T-helper 1 cell (primary cell): ENCODE measurements at places on chromosomes 6 and 20.

GRCh38 chr20:13221673-13222318 is 722 bp downstream of the ISM1 start:
- peak; percentile 54 for DNase-seq

- no peak for DNase-seq
These were observed 41.3 kb downstream of the SPDEF start for GRCh38 chr6:34514593-34515472.

DNA sequence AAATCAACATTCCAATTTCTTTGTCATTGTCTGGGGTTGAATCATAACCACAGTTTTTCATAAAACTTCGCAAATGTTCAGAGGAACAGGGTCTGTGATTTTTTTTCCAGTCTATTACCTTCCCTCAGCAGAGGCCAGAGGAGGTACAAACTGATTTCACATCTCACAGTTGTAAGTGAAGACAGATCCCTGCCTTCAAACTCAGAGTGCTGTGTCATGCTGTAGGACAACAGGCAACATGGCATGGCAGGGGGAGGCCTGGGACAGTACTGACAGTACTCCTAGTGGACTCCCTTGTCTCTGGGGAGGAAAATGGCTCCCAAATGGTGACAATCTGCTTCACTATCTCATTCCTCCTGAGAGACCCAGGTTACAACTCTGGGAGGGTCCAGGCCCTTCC is 308.6 kb downstream of the CDC5L start:
- DNase-seq = no peak

GRCh38 chr6:154931711-154932424 is 63.2 kb upstream of the TIAM2 start:
- no peak for DNase-seq

DNA sequence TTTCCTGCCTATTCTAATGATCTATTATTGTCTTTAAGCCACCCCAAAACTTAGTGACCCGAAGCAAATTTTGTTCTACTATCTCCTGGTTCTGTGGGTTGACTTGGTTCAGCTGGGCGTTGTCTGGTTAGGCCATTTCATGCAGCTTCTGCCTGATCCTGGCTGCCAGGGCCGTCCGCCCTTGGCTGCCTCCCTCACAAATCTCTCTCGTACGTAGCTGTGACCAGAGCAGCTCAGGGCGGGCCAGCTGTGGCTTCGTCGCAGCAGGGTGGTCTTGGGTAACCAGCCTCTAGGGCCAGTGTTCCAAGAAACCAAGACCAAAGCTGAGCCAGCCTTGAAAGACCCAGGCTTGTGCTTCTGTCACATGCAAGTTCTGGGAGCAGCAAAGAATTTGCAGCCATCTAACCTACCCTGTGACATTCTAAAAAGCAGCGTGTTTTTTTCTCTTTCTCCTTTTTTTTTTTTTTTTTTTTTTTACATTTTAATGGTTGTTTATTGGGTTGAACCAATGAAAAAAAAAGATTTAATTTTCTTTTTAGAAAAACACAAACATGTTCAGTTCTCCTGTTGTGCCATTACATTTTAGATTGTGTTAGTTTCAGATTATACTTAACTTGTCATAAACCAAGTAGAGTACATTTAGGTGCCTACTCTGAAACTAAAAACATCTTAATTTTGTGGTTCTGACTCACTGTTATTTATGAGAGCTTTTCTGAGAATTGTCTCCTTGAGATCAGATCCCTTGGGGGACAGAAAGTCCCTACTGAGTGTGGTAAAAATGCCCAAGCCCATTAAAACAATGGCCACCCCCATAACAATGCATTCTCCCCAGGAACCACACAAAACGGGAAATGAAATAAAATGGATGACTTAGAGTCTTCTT is 83.9 kb downstream of the ZDHHC14 start:
- no peak for DNase-seq

DNA sequence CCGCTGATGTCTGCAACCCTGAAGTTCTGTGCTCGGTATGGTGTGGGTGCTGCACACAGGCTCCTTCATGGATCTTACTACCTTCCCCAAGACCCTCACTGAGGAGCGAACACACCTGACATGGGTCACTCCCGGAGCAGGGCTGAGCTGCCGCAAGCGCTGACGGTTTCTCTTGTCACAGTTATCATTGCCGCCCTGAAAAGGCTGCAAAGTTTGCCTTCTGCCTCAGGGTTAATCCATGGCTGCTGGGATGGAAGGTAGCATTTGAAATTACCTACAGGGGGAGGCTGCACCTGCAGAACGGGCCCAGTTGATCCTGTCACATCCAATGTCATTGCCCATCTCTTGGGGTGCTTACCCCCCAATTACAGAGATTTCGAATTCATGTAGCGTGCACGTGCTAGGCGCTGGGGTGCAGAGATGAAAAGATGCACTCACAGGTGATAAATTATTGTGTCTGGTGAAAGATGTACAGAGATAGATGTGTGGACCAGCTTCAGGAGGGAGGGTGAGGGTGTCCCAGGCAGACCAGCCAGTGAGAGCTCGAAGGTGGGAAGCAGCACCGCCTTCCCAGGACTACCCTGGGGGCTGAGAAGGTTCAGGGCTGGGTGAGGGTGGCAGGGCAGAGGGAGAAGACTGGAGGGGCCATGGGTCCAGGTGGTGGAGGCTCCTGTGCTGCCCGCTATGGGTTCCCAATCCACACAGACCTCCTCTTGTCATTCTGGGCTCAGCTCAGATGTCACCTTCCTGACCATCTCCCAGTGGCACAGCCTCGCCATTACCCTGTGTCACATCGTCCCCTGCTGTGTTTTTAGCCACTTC is 120.1 kb downstream of the SYCP2 start:
- DNase-seq = no peak

DNA sequence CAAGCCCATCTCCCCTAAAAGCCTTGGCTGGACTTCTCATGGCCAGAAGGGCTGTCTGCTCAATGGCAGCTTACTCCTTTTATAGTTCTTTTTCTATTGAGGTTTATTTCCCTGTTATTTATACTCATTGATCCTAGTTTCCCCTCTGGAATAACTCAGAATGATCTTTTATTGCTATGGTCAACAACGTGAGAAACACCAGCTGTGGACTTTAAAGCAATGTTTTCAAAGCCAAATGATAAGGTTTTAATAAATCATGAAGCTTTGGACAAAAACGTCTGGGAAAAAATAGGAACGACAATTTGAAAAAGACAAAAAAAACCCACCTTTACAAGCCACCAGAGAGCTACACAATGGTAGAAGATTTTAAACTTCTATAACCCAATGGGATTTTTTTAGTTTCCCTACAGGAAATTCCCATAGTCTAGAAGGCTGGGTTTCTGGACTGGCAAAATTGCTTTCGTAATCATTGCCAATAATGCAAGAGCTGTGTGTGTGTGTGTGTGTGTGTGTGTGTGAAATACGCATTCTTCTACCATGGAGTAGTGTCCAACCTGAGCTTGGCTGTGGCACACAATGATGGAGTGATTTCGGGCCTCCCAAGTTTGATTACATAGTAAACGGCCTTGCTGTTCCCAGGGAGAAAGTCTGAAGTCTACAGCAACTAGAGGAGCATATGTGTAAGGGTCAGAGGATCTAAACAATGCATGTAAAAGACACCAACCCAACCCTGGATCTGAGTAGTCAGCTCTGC is 396.0 kb downstream of the SYNE1 start:
- DNase-seq = no peak

DNA sequence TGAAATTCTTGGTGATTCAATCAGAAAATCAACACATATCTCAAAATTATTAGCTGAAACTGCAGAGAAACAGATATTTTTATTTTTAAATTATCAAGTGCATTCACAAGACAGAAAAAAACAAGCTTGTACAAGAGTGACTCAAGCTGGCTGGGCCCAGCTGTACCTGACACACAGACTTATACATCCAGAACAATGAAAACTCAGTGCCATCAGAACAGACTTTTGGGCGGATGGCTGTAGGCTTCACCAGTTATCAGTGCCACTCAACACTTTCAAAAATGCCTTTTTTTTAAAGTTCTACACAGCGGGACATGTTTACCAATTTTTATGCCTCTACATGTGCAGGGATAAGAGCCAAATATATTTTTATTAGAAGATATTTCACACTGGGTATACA is 102.8 kb downstream of the MYB start:
- no peak for DNase-seq

DNA sequence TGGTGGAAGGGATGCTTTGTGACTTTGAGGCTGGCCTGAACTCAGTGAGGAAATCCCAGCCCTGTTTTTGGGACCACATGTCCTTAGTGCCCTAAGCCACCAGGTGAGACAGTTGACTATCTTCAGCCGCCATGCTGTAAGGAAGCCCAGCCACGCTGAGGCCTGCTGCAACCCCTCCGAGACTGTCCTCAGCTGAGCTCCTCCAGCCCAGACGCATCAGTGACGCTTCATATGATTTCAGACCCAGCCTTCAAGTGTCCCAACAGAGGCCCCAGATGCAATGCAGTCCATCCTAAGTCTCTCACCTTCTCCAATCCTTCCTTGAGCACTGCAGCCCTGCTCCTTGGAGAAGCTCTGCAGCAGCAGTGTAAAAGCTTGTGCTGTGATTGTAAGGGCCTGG is 76.2 kb downstream of the NINL start:
- DNase-seq = no peak
